Jurkat, Clone E6-1 (cell line): ENCODE measurements at places on chromosomes 6 and 20.

- no peak for DNase-seq
These were observed 78.6 kb downstream of the KIF13A start for GRCh38 chr6:17908831-17909230.

DNA sequence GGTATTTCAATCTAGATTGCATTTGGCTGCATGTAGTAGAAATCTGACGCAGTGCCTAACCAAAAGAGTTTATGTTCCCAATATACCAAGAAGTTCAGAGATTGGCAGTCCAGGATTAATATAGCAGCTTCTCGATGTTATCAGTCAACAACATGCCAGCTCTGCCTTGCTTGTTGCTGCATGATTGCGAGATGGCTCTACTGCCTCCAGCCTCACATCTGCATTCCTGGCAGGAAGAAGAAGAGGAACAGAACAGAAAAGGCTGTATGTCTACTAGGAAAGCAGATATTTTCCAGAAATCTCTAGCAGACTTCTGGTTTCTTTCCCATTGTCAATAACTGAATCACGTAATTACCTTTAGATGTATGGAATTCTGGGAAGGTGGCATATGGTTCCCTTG is 60.8 kb downstream of the SLC35D3 start:
- DNase-seq = no peak

GRCh38 chr6:94300424-94301144 is 881.2 kb upstream of the EPHA7 start:
- no peak for DNase-seq

GRCh38 chr6:47678739-47679138 is 19.6 kb upstream of the ADGRF4 start:
- no peak for DNase-seq

- no peak for DNase-seq
These were observed 73.7 kb downstream of the DTNBP1 start for GRCh38 chr6:15588971-15589634.

GRCh38 chr6:162856885-162857284 is 129.1 kb downstream of the PACRG start:
- peak; percentile 28 for DNase-seq

- DNase-seq = no peak
These were observed 37.3 kb upstream of the TOP1 start for GRCh38 chr20:40991181-40991889.

DNA sequence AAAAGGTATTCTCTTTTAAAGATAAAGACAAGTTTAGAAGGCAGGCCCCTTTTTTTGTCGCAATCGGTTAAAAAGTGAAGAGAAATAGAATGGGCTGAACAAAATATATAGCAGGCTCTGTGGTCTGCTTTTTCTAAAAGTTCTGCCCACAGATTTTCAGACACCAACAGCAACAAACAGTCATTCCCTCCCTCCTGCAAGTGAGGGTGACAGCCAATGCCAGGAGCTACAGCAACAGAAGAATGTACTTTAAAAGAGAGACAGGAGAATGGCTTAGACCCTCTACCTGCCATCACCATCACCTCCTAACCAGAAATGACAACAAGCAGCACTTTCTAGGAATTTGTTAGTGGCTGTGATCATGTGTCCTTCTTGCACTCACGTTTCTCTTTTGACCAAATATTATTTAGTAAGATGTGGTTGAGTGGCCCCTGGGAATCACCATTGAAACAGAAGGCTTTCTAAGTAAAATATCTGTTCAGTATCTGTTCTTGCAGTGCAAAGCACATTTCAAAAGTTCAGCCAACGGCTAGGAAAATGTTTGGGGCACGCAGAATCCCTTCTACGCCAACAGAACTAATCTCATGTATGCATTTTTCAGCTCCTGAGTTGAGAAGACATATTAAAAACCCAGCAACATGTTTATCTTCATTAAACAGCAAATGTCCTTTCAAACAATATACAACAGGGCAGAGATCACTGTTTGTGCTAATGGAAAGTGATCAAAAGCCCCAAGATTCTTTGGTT is 248.5 kb downstream of the ATXN1 start:
- no peak for DNase-seq

DNA sequence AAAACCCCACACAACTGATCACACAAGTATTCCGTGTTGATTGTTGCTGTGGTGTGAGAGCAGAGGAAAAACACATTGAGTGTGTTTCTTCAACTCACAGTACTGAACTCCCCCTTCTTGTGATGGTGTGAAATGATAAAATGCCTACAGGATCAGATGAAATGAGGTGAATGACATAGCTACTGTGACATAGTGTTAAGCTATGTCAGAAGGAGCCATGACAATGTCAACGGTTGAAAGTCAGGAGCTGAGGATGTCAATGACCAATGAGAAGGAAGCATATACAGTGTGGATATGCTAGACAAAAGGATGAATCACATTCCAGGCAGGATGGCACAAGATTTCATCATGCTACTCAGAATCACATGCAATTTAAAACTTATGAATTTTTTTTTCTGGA is 38.8 kb downstream of the WASF1 start:
- no peak for DNase-seq

- DNase-seq = no peak
These were observed 82.7 kb downstream of the SAMD3 start for GRCh38 chr6:130140084-130140483.
